RKO (cell line): ENCODE measurements at places on chromosomes 1 and 21.

GRCh38 chr1:30853350-30853749, 55.2 kb downstream of the SDC3 start:
- DNase-seq: no peak

DNA sequence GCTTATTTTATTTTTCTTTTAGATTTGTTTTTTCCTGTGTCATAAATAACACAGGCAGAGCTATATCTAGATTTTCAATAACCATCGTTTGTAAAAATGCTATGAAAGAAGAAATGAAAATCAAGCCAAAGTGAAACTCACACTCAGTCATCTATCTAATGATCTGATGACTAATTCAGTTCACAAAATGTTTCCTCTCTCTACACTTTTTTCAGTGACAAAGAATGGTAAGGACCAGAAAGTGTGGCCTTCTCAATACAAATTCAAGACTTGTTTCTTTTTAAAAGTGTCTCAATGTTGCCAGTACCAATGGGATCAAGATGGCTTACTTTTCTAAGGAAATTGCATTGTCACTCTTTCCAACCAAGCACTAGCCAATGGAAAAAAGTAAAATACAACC, 282.8 kb upstream of the PKN2 start:
- no peak for DNase-seq

DNA sequence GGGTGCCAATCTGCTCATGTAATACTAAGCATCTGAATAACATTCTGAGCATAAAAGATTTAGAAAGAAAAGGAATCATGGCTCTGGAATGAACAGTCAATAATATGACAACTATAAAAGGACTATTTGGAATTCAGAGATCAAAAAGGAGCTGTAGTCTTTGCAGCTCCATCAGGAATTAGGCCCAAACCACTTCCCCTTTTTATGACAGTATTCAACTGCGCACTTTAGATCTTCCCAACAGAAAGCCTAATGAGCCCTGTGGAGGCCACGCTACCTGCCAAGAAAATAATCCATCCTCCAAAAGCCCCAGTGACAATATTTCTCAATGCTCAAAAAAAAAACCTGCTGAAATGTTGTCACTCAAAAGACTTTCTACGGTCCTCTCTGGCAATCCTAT, 163.2 kb downstream of the SNX7 start:
- DNase-seq: no peak

- no peak for DNase-seq
Measured at GRCh38 chr1:212760126-212760823, 31.3 kb downstream of the NSL1 start.

DNA sequence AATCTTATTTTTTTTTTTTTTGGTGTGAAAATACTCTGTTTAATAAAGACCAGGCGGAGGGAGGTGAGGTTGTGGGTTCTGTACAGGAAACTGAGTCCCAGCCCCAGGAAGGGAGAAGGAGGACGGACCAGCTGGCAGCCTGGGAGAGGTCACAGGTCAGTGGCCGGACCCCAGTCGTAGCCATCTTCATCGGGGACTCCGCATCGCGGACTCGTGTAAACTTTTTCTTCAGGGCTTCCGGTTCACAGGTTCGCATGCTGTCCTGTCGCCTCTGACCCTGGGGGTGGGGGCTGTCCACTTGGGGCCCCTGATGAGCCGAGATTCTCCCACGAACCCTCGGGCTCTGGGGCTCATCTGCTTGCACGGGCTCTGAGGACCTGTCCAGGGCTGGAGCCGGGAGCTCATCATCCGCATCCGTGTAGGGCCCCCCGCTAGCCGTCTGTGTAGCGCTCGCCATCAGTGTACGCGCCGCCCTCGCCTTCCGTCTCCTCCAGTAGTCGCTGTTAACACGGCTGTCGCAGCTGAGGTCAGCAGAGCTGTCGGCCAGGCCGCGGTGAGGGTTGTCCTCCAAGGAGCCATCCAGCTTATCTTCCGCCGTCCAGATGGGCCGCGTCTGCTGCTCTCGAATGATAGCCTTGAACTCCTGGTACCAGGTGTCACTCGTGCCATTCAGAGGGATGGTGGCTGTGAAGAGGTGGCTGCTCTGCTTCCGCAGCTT, 975.7 kb upstream of the PRMT6 start:
- no peak for DNase-seq

GRCh38 chr1:16267690-16268180, 30.8 kb upstream of the CPLANE2 start:
- DNase-seq: no peak

GRCh38 chr1:173884701-173885100, 16.5 kb downstream of the ZBTB37 start:
- DNase-seq: no peak

DNA sequence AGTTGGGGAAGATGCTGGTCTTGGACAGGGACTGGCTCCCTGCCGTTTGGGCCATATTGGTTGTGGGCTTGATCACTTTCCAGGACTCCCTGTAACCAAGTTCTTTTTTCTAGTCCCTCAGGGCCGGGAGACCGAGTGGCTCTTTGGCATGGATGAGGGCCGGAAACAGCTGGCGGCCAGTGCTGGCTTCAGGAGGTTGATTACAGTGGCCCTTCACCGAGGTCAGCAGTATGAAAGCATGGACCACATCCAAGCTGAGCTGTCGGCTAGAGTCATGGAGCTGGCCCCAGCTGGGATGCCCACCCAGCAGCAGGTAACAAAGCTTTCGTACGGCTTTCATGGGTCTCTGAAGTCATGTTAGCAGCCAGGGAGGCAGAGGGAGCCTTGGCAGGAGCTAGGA, 4.3 kb downstream of the METTL13 start:
- no peak for DNase-seq

DNA sequence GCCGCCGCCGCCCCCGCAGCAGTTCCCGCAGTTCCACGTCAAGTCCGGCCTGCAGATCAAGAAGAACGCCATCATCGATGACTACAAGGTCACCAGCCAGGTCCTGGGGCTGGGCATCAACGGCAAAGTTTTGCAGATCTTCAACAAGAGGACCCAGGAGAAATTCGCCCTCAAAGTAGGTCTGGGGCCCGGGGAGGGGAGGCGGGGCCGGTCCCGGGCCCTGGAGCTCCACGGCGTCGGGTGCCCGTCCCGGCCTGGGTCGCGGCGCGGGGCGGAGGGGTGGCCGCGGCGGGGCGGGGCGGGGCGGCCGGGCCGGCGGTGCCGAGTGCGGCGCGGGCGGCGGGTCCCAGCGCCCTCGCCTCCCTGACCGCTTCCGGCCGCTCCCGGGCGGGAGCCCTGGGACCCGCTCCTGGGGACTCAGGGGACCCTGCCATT, 646 bp downstream of the MAPKAPK2 start:
- DNase-seq: peak; percentile 79

- no peak for DNase-seq
Measured at GRCh38 chr1:6507461-6507911, 16.0 kb upstream of the PLEKHG5 start.

DNA sequence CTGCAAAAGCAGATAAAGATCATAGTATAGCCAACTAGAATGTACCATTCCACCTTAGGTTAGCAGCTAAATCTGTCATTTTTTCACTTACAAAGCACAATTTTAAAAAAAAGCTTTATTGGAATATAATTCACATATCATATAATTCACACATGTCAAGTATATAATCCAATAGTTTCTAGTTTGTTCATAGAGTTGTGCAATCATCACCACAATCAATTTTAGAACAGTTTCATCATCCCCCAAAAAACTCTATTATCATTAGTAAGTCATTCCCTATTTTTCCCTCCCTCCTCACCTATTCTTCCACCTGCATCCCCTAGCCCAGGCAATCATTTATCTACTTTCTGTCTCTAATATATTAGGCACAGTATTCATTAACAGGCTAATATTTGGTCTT, 32.0 kb upstream of the INSL5 start:
- DNase-seq: no peak

- no peak for DNase-seq
Measured at GRCh38 chr1:111234258-111234657, 6.7 kb downstream of the CHI3L2 start.

- DNase-seq: no peak
Measured at GRCh38 chr1:23600283-23600682, 41.0 kb upstream of the ID3 start.

DNA sequence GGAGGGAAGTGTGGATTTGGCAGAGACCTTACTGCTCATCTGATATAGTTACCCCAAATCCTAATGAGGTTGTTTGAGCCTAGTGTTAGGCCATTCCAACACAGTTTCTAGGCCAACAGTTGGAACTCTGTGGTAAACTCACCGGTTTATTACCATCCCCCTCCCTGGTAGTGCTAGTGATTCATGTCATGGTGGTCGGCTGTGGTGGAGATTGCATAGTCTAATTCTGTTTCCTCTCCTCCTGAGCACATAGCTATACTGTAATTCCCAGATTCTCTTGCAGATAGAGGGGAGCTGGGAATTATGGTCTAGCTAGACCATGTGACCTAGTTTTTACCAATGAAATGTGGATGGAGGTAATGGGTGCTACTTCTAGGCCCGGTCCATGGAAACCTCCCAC, 123.7 kb upstream of the KIF26B start:
- DNase-seq: no peak

GRCh38 chr1:178470411-178470960, 26.3 kb downstream of the CLEC20A start:
- no peak for DNase-seq

DNA sequence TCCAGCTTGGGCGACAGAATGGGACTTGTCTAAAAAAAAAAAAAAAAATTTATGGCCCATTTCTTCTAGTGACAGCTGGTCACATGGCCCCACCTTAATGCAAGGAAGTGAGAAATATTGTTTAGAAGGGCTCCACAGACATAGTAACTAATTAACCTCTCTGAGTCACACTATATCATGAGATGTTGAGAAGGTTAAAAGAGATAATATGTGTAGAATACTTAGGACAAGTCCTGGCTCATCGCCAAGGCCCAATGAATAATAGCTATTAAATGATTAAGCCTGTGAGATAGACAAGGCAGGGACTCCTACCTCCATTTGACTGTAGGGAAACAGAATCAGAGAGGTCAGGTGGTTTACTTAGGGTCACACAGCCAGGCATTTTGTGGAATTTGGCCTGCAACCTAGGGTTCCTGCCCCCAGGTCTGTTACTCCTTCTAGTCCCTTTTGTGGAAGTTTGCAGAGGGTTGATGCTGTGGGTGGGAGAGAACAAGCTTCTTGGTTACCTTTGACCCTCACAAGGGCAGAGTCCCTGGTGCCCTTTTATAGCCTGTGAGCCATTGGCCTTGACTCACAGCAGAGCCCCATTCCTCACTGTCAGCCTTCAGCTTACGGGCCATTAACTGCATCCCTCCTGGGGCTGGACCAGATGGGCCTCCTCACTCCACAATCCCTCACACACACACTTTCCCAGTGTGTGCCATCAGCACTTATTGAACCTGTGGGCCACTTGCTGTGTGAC, 48.5 kb downstream of the OPRD1 start:
- peak; percentile 50 for DNase-seq

GRCh38 chr1:165117482-165117881, 239.0 kb downstream of the LMX1A start:
- DNase-seq: no peak

DNA sequence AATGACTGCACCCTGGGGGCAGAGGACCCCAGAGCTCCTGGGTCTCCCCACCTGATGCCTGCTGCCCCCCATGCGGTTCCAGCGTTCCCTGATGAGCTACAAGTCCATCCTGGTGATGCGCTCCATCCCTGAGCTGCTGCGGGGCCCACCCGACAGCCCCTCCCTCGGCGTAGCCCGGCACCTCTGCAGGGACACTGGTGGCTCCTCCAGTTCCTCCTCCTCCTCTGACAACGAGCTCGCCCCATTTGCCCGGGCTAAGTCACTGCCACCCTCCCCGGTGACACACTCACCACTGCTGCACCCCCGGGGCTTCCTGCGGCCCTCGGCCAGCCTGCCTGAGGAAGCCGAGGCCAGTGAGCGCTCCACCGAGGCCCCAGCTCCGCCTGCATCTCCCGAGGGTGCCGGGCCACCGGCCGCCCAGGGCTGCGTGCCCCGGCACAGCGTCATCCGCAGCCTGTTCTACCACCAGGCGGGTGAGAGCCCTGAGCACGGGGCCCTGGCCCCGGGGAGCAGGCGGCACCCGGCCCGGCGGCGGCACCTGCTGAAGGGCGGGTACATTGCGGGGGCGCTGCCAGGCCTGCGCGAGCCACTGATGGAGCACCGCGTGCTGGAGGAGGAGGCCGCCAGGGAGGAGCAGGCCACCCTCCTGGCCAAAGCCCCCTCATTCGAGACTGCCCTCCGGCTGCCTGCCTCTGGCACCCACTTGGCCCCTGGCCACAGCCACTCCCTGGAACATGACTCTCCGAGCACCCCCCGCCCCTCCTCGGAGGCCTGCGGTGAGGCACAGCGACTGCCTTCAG, 35.5 kb downstream of the TRIM11 start:
- DNase-seq: peak; percentile 33

- DNase-seq: no peak
Measured at GRCh38 chr1:206908038-206908437, 10.8 kb downstream of the IL24 start.

GRCh38 chr1:82421782-82422181, 621.0 kb downstream of the ADGRL2 start:
- no peak for DNase-seq

GRCh38 chr1:72140222-72140621, 142.1 kb downstream of the NEGR1 start:
- peak; percentile 7 for DNase-seq

DNA sequence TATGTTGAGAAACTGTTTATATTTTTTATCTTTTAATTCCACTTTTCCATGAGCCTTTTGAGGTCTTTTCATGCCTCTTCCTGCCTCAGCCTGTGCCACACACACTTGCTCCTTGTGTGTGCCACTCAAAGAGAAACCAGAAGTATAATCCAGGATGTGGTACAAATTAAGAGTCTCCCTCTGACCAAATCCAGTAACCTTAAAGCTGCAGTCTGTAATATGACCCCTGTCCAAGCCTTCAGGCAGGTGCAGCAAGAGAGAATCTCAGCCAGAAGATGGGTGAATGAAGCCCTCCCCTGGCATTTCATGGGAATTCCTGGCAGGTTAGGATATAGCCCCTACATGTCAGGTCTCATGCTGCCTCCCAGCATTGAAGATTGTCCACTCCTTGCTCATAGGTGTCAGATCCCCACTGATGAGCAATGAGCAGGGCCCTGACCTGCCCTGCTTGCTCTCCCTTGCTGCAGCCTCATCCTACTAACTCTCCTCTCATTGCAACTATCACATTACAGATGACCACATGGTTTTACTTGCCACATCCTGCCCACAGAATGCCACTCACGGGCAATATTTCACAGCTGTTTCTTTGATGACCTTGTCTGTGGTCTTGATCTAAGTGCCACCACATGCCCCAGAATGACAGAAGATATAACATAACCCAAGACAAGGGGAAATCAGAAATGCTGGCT, 169.3 kb downstream of the SEC16B start:
- DNase-seq: peak; percentile 14

- DNase-seq: no peak
Measured at GRCh38 chr21:24372506-24372905, 1234.8 kb downstream of the MRPL39 start.
